ENCODE measurements at places on chromosomes 6 and 20. TPM values are rescaled to one million over a fixed set of nuclear protein-coding genes. Genes with fewer than 3 reads are reported as not detected.

The PTGIS gene
- total RNA-seq: 0.37 TPM

DNA sequence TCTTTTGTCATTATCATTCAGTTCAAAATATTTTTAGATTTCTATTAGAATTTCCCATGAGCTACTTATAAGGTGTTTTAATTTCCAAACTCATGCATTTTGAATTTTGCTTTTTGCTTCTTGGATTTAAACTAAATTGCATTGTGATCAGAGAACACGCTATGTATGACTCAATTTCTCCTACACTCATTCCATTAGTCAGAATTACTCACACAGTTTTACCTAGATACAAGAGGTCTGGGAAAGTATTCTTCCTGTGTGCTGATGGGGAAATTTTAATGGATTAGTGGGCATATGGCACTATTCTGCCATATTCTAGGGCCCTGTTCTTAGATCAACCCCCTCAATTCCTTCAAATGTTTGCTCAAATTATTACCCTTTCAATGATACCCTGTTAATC, 49.9 kb upstream of the BMP5 start:
- no peak for DNase-seq

GRCh38 chr6:107957308-107957908, 600 bp downstream of the SEC63 start:
- peak; percentile 61 for DNase-seq

DNA sequence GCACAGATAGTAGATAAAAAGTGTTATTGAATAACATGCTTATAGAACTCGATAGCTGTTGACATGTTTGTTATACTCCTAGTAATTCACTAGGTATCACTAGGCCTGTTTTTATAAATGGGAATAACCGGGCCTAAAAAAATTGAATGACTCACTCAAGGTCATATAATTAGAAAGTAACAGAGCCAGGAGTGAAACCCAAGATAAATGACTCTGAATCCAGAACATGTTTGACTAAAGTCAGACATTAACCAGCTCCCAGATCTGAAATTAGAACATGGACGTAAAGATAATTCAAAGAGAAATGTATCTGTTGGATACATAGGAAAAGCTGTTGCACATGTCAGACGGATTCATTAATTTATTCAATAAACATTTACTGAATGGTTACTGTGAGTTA, 26.9 kb downstream of the RGS17 start:
- no peak for DNase-seq

The MEP1A gene
- total RNA-seq: not detected

The KHDC1L gene
- not detected for total RNA-seq

DNA sequence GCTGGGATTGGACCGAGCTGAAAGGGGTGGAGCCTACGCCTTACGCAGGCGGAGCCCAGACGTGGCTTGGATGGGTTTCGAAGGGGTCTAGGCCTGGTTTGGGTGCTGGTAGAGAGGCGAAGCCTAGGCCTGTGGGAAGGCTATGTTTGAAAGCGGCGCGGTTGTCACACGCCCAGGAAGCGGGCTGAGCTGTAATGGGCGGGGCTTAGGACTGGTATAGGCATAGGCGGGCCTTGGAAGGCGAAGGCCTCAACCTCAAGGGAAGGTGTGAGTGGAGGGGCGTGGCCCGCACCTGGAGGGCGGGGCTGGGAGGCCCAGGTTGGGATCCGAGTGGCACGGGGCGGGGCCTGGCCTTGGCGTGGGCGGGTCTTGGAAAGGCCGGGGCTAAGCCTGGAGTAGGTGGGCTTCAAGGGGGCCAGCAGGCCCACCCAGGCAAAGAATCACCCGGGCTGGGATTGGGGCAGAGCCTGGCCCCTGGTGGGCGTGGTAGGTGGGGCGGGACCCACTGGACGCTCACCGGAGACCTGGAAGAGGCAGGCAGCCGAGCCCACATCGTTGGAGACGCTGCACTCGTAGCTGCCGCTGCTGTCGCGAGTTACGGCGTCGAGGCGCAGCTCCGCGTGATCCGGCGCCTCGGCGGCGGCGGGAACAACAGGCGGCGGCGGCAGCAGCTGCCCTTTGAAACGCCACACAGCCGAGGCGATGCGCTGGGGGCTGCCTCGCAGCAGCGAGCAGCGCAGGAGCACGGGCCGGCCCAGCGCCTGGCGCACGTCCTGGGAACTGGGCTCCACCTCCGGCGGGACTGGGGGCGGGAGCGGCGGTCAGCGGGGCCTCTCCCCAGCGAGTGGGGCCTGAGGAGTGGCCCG, 49.0 kb downstream of the MDGA1 start:
- DNase-seq: peak; percentile 60

The IP6K3 gene
- not detected for total RNA-seq

- no peak for DNase-seq
Observed at GRCh38 chr6:54846857-54847674, 495 bp downstream of the FAM83B start.

The BTN1A1 gene
- 0.11 TPM for total RNA-seq

GRCh38 chr6:144746902-144747469, 461.9 kb downstream of the UTRN start:
- DNase-seq: no peak

The PRRT1 gene
- 1.1 TPM for total RNA-seq

The SYNGAP1 gene
- total RNA-seq: 53.3 TPM

The CRISP2 gene
- not detected for total RNA-seq

- no peak for DNase-seq
Observed at GRCh38 chr6:64224819-64225218, 589.2 kb downstream of the PHF3 start.

The ABHD16B gene
- not detected for total RNA-seq
